ENCODE measurements at places on chromosomes 16 and 17. TPM values are rescaled to one million over a fixed set of nuclear protein-coding genes. Genes with fewer than 3 reads are reported as not detected.

FAM117A gene
- total RNA-seq, result 22.4 TPM

GRCh38 chr16:86101137-86101896 is 202.4 kb downstream of the IRF8 start:
- DNase-seq, result no peak

DNA sequence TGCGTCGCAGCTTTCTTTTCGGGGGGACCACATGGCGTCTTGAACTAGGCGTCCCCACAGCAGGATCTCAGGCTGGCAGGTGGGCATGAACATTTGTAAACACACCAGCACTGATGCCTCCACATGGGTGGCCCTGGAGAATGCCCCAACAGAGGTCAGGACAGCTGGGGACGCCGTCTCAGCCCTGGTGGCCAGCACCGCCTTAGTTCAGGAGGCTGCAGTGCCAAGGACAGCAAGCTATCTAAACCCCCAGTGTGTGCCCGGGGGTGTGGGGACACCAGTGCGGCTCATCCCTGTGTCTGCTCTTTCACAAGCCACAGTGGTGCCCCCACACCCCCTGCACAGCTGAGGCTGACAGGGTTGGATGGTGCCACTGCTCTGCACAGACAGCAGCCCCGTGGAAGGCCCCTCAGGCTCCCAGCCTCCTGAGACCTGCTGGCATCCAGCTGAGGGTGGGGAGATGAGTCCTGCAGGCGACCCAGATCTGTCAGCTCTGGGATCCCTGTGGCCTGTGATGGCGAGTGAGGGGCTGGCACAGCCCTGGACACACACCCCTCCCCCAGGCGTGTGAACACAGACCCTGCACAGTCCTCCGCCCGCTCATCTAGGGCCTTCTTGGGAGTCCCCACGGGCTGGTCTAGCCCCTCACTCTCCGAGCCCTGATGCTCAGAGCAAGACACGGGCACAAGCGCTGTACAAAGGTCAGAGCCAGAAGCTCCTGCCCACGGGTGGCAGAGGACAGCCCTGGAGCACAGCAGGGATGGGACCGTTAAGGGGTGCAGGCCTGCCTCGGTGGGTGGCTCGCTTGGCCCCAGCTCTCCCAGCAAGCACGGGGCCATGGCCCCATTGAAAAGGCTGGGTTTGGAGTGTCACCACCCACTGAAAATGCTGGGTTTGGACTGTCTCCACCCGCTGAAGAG is 10.7 kb downstream of the FSCN2 start:
- no peak for DNase-seq

DNA sequence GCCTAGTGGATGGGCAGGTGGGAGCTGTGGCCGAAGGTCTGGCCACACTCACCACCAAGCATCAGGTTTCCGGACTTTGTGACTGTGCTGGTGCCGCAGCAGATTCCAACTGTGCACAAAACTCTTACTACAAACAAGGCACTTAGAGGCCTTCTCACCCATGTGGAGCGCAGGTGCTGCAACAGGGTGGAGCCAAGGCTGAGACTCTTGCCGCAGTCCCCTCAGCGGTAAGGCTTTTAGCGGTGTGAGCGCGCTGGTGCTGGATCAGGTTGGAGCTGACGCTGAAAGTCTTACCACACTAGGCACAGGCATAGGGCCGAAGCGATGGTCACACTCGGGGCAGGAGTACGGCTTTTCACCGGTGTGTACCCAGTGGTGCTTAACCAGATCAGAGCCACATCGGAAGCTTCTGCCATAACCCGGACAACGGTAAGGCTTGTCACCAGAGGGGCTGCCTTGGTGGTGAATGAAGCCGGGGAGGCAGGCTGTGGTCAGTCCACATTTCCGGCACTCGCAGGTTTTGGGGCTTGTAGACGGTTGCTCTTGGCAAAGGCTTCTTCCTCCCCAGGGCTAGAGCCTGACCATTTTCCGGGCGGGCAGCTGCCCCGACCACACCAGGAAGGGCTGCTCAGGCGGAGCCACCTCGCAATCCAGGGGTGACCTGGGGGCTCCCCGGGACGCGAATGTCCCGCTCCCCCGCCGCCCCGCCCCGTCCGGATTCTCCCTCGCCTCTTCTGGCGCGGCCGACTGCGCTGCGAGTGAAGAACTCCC is 1.0 kb upstream of the ARMC5 start:
- peak; percentile 86 for DNase-seq

DNA sequence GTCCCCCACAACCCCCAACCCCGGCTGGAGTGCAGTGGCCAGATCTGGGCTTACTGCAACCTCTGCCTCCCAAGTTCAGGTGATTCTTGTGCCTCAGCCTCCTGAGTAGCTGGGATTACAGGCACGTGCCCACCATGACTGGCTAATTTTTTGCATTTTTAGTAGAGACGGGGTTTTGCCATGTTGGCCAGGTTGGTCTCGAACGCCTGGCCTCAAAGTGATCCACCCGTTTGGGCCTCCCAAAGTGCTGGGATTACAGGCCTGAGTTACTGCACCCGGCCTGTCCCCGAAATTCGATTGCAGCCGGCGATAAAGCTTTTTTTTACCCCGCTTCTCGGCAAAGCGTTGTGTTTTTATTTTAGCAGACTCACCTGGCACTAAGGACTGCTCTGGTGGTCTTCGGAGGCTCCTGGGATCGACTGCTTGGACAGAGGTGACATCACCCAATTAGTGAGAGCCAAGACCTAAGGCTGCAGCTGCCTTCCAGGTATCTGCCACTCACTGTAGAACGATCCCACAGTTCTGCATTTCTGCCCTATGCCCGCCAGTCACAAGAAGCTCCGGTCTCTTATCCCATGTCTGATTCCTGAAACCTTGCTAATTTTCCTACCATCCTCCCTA is 82.2 kb upstream of the ARL4D start:
- DNase-seq, result peak; percentile 75

DNA sequence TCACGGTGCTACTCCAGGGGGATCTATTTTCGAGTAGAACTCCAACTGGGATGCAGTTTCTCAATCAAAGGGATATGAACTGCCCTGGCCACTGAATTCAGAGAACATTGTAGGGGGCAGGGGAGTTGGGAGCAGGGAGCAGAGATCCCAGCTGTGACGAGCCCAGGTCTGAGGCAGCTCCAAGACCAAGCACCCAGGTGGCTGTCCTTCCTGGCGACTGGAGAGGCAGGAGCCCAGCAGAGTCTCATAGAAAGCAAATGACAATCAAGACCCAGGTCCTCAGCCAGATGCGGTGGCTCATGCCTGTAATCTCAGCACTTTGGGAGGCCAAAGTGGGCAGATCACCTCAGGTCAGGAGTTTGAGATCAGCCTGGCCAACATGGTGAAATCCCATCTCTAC is 60.1 kb downstream of the TK2 start:
- no peak for DNase-seq

GRCh38 chr17:70375406-70375805 is 206.1 kb downstream of the KCNJ2 start:
- no peak for DNase-seq
